ENCODE measurements at places on chromosomes 7 and 10.

DNA sequence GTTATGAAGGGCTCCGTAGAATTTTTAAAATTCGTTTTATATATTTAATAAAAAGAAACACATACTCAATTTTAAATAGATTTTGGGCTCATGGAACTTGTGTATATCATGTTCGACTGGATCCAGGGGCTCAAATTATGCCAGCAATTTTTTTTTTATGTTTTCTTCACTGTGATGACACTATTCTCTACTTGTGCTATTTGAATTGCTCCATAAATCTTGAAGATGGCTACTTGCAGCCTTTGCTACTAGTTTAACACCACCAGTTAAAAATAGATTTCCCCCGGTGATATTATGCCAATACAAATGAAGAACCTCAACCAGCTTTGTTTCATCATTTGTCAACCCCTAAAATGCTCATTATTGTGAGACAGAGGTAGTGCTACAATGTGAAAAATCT is 933.2 kb downstream of the IPMK start:
- no peak for DNase-seq

GRCh38 chr7:75033064-75033463 is 40.5 kb downstream of the RCC1L start:
- no peak for DNase-seq

DNA sequence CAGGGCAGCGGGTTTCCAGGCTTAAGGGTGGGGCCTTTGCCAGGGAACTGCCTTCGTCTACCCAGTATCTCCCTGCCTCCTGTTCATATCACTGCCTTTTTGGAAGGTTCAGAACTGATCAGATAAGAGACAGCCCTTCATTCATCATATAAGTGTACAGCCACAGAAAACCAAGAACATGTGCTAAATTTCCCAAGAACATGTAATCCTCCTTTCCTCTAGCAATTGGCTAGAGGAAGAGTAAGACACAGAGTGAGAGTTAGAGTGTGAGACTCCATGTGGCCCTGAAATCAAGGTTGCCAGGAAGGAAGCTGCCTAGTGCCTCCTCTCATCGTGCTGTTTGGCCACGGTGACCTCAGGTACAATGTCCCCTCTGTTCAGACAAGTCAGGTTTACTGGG is 770.9 kb downstream of the TNS3 start:
- no peak for DNase-seq

DNA sequence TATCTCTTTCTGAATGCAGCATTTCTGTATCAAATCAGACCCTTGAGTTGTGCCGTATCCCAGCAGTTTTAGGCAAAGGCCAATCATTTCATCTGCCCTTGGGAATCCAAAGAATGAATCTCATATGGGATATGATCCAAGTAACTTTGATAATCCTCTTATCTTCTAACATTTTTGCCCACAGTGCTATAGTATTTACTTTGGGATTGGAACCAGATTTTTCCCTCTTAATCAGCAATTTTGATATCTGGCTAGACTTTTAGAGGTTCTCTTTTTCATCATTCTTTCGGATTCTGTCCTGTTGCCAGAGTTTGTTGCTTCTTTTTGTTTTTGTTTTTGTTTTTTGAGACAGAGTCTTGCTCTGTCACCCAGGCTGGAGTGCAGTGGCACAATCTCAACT is 118.0 kb downstream of the NRF1 start:
- DNase-seq: no peak

DNA sequence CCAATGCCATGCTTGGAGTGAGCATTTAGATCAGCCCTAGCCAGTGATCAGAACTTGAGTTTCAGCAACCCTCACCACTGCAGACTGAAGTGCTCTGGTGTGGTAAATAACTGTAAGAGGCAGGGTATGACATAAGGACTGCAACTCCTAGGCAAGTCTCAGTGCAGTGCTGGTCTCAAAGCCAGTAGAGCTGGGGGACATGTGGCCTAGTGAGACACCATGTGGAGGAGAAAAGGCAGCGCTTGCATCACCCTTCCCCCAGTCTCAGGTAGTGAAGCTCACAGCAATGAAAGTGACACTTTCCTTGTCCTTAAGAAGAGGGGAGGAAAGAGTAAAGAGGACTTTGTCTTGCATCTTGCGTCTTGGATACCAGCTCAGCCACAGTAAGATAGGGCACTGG is 386.8 kb upstream of the POT1 start:
- no peak for DNase-seq

DNA sequence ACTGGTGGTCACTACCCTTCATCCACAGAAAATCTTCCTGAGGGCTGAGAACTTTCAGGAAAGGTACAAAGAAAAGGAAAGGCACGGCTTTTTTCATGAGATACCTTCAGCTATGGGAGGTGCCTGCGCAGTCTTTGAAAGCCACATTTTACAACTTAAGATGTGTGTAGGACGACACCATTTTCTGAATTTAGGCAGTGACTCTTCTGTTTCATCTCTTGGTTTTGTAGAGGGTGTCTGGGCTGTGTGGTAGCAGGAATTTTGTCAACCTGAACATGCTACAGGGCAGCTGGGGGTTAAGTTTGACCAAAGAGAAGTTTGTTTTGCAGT is 138.1 kb downstream of the NRP1 start:
- no peak for DNase-seq

DNA sequence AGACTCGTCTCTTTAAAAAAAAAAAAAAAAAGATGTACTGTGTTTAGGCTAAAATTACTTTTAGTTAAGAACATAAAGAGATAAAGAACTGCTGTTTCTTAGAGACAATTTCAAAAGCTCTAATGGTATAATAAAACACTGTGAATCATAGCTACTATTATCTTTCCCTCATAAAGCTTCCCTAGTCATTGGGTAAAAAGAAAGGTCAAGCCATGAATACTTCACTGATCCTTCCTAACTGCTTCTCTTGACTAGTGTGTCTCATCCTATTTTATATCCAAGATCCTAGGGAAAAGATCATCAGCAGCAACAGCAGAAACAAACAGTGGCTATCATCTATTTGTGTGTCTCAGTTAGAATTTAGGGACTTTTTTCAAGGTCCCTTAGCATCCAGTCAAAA is 10.5 kb downstream of the YME1L1 start:
- no peak for DNase-seq

DNA sequence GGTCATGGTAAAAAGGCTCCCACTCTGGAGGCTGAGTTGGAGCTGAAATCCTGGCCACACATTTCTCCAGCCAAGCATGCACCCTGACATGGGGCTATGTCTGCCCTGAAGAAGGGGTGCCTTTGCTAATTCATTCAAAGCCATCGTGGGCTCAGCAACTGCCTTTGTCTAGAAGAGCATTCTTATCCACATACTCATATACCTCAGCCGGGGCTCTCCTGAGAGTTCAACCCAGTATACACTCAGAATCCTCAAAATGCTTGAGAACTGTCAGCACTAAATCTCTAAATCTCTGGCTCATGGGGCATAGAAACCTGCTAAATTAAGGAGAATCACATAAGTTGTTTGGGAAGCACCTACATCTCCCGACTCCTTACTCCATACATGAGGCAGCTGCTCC is 89.3 kb downstream of the MRPL32 start:
- DNase-seq: no peak

DNA sequence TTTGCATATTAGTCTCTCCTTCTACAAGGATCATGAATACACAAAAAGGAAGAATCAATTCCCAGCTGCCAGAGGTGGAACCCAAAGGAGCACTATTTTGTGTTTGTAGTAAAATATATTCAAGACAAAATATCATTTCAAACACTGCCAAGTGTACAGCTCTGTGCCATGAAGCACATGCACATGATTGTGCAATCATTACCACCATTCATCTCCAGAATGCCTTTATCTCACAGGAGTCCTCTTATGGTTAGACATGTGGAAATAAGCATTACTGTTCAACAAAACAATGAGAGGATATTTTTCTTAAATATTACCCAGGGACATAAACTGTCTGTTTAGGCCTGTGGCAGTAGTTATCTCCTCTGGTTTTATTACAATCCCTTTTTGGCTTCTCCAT is 151.4 kb upstream of the PPP1R3A start:
- no peak for DNase-seq
